ENCODE measurements at places on chromosomes 11 and 22.

- no peak for DNase-seq
Observed at GRCh38 chr11:130424613-130425140, 3.7 kb downstream of the ADAMTS8 start.

DNA sequence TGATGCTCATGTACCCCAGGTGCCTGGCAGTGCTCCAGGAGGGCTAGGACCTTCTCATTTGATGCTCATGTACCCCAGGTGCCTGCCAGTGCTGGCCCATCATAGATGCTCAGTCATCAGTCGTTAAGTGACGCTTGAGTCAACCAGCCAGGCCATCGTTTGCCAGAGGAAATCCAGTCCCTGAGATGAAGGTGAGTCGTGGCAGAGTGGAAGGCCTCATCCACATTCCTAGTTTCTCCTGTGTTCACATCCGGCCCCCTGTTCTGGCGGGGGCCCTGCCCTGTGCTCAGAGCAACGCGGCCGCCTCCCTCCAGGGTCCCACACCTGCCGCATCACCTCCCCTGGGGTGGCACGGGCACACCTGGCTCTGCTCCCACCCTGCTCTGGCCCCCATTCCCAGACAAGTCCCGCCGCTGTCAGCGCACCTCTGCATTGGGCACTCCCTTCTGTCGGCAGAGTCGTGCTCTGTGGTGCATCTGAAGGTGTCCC, 279.9 kb downstream of the BRD1 start:
- DNase-seq, result no peak

- DNase-seq, result peak; percentile 82
Observed at GRCh38 chr11:59550368-59550841, 39.1 kb downstream of the OR4D9 start.

DNA sequence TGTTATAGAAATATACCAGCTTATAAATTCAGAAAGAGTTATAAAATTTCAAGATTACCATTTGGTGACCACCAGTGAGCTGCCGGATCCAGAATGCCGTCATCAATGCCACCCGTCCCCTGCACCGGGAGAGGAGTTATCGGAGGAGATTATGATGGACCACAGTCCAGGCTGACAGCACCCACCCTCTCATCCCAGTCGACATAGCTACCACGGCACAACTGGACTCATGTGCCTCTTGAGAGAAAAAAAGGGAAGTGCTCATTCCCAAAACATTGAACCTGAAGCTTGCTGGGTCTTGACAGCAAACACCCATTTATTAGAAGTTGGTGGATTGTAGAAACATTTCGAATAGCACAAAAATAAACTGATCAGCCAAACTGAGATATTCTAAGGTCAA, 1331.5 kb downstream of the TBC1D22A start:
- peak; percentile 24 for DNase-seq

DNA sequence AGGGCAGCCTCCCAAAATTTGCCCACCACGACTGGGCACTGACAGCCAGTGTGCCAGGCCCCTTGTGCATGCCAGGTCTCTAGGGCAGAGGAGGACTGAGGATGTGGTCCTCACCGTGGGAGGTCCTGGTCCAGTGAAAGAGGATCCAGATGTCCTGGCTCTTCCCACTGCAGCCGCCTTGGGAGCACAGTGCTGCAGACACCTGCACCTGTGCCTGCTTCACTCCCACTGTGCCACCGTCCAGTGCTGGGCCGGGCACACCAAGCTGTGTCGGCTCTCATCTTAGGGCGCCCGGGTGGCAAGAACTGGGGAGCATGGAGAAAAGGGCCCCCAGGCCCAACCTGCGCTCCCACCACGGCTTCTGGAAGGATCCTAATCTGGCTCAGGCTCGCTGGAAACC, 1147.1 kb downstream of the BRD1 start:
- DNase-seq, result no peak

- no peak for DNase-seq
Observed at GRCh38 chr22:26534171-26534855, 22.0 kb upstream of the TFIP11 start.

Measured in Peyer's patch (tissue), 4 donors.